ENCODE measurements at places on chromosomes 6 and 20.

DNA sequence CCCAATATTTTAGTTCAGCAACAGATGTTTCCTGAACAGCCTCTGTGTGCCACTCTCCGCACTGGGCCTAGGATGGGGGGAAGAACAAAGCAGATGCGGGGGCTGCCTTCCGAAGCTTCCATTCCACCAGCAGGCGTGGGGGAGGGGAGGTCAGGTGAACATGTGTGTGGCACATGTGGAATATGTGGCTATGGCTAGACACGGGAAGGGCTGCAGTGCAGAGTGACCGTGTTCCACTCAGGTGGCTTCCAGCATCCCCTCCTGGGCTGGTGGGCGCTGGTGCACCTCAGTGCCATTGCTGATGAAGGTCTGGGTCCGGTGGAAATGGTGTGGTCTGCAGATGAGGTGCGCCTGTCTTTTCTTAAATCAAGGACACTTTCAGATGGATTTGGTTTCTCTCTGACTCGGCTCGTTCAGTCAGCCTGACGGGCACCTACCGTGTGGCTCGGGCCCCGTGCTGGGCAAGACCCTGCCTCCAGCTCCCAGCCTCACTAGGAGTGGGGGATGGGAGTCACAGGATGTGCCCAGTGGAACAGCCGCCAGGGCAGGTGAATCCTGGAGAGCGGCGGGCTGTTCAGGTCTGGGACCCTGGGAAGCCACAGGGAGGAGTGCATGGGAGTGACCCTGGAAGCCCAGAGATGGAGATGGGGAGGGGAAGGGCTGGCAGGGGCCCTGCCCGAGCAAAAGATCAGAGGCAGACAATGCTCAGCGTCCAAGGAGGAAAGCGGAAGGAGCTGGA is 111.0 kb downstream of the SYCP2 start:
- no peak for DNase-seq

DNA sequence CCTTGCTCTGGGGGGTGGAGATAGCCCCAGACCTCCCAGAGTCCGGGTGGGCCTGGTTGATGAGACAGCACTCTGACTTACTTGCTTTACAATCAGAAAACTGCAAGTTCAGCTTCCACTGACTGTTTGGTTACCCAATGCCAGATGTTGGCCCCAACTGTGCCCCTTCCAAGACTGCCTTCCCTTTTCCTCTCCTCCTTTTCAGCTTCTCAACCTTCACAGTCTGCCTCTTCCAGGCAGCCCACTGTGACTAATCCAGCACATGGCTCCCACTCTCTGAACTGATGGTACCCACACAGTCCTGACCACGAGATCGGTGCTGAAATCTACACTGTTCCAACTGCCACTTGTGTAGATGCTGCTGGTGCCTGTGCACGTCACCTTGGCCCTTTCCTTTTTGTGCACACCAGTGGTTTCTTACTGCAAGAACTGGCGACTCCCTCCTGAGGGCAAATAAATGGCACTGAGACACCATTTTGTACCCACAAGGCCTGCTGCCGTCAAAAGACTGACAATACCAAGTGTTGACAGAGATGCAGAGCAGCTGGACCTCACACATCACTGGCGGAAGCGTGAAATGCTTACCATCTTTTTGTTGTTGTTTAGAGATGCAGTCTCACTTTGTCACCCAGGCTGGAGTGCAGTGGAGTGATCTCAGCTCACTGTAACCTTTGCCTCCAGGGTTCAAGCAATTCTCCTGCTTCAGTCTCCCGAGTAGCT is 1.8 kb upstream of the ARFGAP1 start:
- no peak for DNase-seq

GRCh38 chr6:127176146-127176545 is 57.7 kb downstream of the RSPO3 start:
- no peak for DNase-seq

DNA sequence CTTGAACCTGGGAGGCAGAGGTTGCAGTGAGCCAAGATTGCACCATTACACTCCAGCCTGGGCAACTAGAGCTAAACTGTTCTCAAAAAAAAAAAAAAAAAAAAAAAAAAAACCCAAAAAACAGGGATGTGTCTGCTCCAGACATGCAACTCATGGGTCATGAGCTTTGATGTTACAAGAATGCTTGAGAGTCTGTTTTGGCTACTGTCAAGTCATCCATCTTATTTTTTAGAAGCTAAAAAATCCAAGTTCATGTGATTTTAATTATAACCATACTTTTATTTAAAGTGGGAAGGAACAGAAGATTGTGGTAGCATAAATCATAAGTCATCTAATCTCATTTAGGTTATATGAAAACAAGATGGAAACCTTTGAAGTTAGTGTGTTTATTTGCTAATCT is 120.6 kb downstream of the PDE7B start:
- DNase-seq = no peak

DNA sequence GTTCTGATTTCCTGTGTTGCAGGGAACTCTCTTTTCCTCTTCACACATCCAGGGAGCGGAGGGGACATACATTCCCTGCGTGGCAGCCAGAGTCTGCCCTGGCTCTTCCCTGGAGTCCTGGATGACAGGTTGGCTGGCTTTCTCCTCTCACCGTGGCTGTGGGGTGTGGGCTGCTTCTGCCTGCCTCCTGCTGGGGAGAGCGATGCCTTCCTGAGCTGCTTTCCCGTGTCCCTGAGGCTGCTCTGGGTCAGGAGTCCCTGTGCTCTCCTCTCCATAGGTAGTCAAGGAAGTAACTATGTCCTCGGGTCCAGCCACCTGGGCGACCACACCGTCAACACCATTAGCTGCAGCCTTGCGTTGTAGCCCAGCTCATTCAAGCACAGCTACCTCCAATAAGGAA is 451.7 kb downstream of the QKI start:
- no peak for DNase-seq

GRCh38 chr20:3929713-3930060 is 40.5 kb downstream of the PANK2 start:
- DNase-seq = no peak

GRCh38 chr6:152404086-152404857 is 232.9 kb downstream of the SYNE1 start:
- no peak for DNase-seq

DNA sequence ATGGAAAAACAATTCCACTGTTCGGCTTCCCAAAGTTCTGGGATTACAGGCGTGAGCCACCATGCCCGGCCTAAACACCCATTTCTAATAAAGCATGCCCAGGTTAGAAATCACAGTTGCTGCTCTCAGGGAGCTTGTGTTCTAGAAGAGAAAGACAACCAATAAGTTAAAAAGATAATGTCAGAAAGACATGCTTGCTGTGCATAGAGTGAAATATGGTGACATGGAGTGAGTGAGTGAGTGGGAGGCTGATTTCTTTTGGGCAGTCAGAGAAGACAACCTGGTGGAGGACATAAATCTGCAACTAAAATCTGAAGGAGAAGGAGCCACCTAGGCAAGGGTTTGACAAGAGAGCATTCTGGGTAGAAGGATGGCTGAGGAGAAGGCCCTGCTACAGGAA is 222.6 kb downstream of the ARID1B start:
- DNase-seq = no peak

All from activated T-helper 9 cell treated with anti-CD3 and anti-CD28 coated beads, Interleukin-2, amount 50 U/mL, for 16 hours (primary cell).